Left lobe of liver (tissue), 2 donors: ENCODE measurements at places on chromosomes 3 and 15. TPM values are rescaled to one million over a fixed set of nuclear protein-coding genes. Genes with fewer than 3 reads are reported as not detected.
A peak's percentile ranks its signal among the peaks of the same experiment; 100 is the strongest.

DNA sequence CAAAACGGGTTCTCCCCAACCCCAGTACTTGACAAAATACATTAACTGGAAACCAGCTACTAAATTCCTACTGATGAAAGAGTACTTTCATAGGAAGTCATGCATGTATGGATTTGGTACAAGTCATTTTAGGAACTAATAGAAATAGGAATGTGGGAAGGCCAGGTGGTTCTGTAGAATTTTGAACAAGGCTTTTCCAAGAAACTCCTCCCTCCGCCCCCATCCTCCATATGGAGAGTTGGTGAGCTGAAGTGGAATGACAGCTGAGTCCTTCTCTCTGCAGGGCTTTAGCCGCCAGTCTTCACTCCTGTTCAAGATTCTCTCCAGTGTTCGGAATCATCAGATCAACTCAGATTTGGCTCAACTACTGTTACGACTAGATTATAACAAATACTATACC, 33.2 kb downstream of the TUBGCP4 start:
- DNase-seq, result no peak

DNA sequence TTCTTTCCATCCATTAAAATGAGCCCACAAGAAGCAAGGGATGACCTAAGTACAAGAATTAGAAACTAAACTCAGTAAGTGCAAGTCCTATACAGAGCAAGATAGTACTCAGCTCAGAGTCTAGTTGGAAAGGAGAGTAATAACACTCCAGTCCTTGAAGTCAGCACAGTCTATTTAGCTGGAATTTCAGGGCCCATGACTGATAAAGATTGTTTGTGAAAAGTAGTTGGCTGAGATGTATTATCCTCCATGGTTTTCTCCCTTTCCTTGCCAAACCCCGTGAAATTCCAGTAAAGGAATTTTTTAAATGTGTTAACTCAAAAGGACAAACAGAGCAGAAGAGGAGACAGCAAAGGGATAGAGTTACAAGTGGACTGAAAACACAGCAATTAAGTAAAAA, 127.2 kb upstream of the STT3B start:
- no peak for DNase-seq

- DNase-seq, result no peak
Measured at GRCh38 chr3:62708638-62709373, 166.4 kb downstream of the CADPS start.

DNA sequence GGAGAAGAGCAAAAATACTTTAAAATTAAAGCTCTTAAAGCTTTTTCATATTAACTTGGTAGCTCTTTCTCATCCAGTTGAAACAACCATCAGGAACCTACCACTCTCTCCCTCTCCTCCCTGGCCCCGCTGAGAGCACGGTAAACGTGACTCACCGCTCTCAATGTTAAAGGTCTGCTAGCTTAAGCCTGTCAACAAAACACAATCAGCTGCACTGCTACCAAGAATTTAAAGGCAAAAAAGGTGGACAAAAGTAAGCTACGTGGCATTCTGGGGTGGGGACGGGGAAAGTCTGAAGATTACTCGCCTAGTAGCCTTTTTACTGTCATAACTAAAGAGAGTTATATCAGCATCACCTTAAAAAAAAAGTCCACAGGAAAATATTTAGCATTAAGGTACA, 8.4 kb upstream of the GP5 start:
- no peak for DNase-seq

GRCh38 chr3:188026191-188026968, 127.6 kb upstream of the LPP start:
- DNase-seq, result no peak

GRCh38 chr15:65373163-65373651, 4.6 kb downstream of the IGDCC3 start:
- DNase-seq, result no peak

- peak; percentile 93 for DNase-seq
Measured at GRCh38 chr3:9916734-9917680, at the start of gene IL17RC. Gene IL17RC, plus strand, starts transcription at chr3:9917098. Its CDS starts 218 bp downstream, at chr3:9917316.

DNA sequence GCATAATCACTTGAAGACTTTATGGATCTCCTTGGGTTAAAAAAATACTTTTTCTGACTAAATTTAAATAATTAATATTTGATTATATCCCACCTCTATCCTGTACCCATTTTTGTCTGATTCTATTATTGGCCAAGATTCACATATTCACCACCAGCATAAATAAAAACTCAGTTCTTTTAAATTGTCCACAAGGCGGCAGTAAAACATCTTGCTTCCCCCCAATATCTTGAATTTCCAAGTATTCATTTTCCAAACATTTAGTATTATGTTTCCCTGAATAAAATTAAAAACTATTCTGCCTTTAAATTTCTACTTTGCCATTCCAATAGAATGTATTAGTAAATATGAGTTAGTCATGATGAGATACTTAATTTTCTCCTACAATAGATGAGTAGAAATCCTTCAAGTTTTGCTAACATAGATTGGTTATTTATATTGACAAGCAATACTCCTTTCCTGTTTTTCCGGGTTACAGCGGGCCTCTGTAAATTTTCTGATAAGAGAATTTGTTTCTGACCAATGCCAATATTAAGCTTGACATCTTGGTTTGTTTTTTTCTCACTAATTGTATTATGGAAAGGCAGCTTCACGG, 218.7 kb upstream of the MDFIC2 start:
- no peak for DNase-seq

DNA sequence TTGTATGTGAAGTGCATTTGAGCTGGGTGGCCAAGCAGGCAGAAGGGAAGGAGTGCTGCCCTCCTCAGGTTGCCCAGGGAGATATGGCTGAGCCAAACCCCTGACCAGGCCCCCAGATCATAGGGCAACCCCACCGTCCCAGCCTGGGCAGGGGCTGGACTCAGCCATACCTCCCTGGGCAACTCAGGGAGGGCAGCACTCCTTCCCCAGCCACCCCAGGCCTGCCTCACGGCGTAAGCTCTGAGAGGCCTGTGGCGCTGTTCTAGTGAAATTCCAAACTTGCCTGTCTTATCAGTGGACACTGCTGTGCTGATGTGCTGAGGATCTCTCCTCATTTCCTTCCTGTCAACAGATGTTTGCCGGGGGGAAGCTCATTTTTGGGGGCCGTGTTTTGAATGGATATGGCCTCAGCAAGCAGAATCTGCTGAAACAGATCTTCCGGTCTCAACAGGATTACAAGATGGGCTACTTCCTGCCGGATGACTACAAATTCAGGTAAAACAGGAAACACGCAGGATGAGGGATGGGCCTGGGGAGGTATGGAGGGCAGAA, 57.6 kb upstream of the FGD5 start:
- DNase-seq, result no peak

DNA sequence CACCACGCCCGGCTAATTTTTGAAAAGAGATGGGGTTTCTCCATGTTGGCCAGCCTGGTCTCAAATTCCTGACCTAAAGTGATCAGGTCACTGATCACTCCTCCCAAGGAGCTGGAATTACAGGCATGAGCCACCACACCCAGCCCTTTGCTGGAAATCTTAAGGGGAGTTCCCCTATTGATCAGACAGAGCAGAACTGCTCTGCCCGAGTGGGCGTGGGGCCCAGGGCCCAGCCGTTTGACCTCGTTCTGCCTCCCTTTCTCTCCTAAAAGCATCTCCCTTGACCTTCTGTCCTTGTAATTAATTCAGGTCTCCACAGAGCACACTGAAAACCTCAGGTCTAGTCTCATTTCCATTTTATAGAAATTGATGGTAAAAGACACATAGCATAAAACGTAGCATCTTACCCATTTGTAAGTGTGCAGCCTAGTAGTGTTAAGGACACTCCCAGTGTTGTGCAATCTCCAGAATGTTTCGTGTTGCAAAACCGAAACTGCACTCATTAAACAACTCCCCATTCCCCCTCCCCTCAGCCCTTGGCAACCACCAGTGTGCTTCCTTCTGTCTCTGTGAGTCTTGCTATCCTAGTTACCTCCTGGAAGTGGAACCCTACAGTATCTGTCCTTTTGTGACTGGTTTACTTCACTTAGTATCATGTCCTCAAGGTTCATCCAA, 89.3 kb downstream of the SLCO3A1 start:
- peak; percentile 85 for DNase-seq

- DNase-seq, result no peak
Measured at GRCh38 chr3:56314842-56315241, 153.4 kb downstream of the ERC2 start.

DNA sequence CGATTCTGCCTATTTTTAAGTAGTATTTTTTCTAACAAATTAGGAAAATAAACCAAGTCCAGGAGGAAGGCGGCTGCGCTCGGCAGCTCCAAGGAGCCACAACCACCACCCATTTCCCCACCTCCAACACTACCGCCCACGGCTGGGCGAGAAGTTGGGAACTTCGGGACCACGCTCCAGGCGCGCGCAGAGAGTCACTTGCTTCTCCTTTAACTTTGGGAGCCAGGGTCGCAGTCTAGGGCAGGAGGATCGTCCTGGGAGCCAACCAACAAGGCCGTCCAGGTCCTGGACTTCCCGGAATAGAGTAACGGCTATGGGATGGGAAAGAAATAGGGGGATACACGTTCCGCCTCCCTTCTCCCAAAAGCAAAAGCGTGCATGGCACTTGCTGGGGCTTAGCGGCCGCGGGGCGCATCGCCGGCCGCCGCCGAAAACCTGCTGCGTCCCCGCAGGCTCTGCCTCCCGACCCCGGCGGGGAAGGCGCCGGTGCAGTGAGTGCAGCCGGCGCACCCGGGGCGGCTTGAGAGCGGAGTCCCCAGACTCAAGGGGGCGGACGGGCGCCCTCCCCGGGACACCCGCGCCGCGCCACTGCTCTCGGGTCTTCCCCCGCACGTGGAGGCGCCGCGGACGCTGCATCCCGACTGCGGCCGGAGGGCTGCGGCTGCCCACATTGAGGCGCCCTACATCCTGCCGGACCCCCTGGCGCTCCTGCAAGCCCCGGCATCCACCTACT, 699 bp downstream of the MEGF11 start:
- DNase-seq, result no peak

DNA sequence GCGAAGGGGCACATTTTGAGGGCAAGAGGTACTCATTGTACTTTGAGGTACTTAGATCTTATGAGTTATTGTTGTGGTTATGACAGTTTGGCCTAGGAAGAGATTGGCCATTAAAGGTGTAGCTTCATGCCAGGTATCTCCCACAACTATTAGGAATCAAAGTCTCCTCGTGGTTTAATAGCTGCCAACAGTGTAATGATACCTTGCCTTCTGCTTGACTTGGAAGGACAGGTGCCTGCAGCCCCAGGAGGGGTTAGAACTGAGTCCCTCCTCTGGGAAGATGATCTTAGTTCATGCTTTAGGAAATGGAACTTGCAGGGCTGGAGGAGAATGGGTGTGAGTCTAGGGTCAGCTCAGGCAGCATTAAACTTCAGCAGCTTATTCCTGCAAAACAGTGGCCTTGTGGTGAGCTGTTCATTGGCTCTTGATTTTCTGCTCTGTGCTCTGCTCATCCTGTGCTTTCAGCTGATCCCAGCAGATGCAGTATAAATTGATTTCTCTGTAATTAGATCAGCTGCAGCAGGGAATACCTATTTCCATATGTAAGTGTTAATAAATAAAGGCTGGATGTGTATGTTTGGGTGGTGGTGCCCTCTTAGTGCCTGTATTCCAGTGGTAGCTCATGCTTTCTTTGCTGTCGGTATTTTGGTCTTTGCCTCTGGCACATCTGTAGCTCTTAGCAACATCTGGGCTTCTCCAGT, 40.5 kb downstream of the ZNF609 start:
- no peak for DNase-seq

DNA sequence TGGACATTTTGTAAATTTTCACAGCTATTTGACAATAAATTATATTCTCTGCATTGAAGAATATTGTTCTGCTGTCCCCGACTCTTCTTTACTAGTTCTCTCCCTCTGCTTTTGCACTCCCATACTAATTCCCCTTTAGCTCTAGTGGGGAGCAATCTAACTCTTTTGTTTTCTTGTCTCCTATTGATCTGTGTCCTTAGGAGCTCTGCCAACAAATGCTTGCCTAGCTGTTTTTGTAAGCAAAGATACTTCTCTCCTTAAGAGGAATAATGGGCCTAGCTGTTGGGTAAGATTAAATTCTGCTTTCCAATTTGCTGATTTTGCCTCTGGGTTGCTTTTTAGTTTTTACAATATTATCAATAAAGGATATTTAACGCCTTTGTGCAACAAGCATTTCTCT, 17.7 kb downstream of the ADAMTSL3 start:
- no peak for DNase-seq

The C3orf85 gene
- 11.4 TPM for total RNA-seq

The SCG5 gene
- total RNA-seq, result 16.5 TPM

The ADIPOQ gene
- total RNA-seq, result not detected

The SATB1 gene
- total RNA-seq, result 12.0 TPM

The GP5 gene
- total RNA-seq, result 0.10 TPM

The PLCH1 gene
- total RNA-seq, result 0.08 TPM

The GRK7 gene
- total RNA-seq, result not detected

The CTXN2 gene
- not detected for total RNA-seq

The IMPG2 gene
- 0.03 TPM for total RNA-seq

The ROPN1 gene
- total RNA-seq, result not detected

The CAMK2N2 gene
- total RNA-seq, result 0.43 TPM

The RTP4 gene
- total RNA-seq, result 1.9 TPM

The PLA1A gene
- 13.5 TPM for total RNA-seq
